ENCODE measurements at places on chromosomes 2 and 18.
A peak's percentile ranks its signal among the peaks of the same experiment; 100 is the strongest.

- DNase-seq: no peak
These were observed 357.6 kb downstream of the SLC4A3 start for GRCh38 chr2:219985017-219985416.

- DNase-seq: peak; percentile 89
These were observed 1.5 kb downstream of the RPRM start for GRCh38 chr2:153476816-153477635.

GRCh38 chr2:54572262-54572635, 116.1 kb downstream of the SPTBN1 start:
- peak; percentile 77 for DNase-seq

- no peak for DNase-seq
These were observed 98.1 kb downstream of the ICA1L start for GRCh38 chr2:202773301-202773973.

DNA sequence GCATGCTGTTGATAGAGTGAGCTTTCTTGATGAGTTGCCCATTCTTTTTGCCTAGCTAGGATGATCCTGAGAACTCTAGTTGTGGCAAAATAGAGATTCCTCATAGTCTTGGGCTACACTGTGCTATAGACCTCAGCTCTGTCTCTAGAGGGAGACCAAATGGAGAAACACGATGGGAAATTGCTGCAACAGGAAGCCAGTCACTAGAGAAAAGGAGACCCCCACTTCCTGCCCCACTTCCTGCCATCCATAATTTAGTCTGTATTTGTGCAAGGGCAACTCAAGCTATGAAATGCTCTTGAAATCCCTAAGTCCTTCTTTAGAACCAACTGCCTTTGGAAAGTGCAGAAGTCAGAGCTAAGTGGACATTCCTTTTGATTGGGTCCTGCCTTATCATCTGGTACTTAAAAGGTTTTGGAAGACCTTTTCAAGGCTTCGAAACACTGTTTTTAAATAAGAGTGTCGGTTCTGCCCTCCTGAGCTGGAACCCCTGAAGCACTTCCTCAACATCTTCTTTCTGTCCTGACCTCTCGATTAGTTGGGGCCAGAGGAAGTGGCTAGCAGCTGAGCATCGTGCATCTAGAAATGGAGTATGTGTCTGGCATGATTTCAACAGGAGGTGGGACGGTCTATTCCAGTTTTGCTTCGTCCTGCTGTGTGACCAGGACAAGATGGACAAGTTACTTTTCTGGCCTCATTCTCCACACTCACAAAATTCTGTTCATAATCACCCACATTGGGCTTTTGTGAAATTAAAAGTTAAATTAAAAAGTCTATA, 8.6 kb upstream of the KCNE4 start:
- no peak for DNase-seq

- no peak for DNase-seq
These were observed 53.1 kb downstream of the SLC4A5 start for GRCh38 chr2:74290066-74290465.

DNA sequence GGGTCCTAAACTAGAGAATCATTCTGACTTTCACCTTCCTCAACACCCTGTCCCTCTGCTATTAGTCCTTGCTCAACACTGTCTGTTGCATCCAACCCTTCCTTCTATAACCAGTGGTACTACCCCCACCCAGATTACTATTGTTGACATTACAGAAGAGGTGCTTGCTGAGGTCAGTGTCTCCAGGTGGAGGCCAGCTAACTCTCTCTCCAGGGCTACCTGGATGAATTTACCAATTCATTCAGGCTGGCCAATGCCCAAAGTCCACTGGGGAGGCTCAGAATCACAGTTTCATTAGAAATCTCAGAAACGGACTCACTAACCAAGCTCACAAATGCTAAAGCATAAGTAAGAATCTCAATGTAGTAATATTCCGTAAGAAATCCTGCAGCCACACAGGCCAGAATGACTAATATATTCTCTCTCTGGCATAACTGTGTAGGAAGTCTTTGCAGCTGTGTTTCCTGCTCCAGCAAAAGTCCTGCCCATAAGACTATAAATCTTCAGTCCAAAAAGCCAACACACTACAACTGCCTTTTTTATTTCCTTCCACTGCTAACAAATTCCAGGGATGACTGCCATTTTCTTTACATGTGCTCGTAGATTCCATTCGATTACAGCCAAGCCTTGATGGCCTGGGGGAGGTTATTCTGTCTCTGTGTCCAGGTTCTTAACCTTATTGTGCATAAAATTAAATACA, 10.0 kb upstream of the TTR start:
- no peak for DNase-seq

DNA sequence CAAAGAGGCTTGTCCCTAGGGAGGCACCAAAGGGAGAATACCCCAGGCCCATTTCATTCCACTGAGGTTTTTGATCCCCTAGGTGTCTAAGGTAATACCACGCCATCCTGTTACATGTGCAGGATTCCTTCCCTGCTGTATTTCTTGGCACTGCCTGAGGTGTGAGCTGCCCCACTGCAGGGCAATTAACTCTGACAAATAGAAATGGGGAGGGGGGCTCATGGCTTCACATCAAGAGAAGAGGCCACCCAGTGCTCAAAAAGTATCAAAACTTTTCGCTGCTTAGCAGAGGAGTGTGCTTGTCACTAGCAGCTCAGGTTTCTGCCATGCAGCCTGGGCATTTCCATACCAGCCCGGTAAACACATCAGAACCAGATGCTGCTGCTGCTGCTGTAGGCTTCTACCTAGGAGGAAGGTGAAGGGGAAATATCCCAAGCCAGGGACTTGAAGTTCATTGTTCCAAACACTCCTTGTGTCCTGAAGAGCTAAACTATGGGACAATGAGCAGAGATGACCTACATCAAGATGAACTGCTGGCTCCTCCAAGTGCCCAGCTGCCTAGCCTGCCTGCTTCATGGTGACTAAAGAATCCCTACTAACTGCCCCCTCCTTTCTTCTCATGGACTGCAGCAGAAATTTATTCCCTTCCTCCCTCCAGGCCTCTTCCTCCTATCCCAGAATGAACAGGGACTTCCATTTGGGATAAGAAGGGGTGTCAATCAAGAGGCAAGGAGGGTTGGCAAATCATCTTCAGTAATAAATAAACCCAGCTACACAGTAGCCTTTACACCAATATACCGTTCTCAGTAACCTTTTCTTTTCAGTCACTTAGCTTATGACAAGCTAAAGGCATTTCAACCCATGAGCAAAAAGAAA, 16.4 kb downstream of the POU3F3 start:
- DNase-seq: no peak
